T-helper 1 cell (primary cell): ENCODE measurements at places on chromosomes 1 and 21.

GRCh38 chr1:183259924-183260323 lies 73.9 kb downstream of the LAMC2 start:
- no peak for DNase-seq

DNA sequence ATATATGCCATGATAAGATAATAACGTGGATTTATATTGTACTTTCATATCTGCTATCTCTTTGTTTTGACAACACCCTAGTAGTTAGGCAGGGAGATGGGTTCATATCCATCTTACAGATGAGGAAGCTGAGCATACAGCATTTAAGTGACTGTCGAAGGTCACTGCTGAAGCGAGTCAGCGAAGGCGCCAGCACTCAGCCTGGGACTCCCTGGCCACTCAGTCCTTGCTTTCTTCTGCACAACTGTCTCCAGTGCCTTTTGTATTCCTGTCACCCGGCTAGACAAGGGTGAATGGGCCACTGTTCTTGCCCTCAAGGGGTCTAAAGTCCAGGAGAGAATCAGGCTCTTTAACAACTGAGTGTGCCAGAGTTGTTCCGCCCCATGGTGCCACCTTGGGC lies 3.1 kb downstream of the ARHGEF10L start:
- DNase-seq, result no peak

- DNase-seq, result no peak
These were observed 12.3 kb downstream of the PHLDA3 start for GRCh38 chr1:201456499-201457309.

DNA sequence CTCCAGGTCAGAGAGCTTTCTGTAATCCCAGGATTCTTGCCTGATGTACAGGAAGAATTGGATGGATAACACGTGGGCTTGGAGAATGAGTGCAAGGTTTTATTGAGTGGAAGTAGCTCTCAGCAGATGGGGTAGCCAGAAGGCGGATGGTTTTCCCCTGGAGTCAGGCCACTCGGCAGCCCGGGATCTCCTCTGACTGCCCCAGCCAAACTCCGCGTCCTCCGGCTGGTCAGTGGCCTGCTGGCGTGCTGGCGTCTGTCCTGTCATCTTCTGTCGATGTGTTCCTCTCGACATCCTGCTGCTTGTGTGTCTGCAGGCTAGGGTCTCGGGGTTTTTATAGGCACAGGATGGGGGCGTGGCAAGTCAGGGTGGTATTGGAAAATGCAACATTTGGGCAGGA lies 27.4 kb upstream of the GJA9 start:
- no peak for DNase-seq

DNA sequence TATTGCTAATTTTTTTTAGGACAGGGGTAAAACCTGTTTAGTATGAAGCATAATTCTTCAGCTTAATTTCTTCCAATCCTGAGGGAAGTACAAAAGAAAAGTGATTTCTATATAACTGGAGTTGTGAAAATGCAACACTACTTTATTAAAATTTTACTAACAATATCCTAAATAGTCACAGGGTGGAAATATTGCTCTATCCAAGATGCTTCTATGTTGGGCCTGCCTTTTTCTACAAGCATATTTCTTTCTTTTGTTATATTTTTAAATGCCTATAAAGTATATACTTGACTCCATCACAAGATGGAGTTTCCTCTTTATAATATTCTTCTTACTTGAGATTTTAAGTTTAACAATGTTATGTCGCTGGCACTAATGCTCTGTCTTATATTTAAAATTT lies 37.9 kb downstream of the DTL start:
- DNase-seq, result no peak

DNA sequence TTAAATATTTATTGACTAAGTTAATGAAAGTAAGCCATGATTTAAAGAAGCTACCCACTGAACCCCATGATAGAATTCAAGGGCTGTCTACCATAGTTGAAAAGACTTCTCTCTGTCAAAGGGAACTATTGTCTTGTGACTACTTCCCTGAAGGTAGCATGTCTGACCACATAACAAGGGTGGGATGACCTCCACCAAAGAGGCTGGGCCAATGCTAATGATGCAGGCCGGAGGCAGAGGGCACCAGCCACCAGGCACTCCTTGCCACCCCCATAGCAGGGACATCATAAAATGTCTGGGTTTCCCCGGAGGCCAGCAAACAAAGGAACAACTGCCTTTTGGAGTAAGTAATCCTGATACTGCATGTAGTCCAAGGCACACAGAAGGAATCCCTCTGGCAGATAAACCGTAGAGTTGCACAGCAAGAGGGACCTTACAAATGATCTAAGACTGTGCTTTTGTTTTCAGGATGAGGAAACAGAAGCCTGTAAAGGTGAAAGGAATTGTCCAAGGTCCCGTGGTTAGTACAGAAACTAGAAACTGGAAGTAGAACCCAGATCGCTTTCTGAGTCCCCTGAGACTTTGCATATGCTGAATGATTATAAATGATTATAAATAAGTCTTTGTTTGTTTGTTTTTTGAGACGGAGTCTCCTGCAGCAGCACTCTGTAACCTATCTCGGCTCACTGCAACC lies 33.5 kb upstream of the ITPKB start:
- no peak for DNase-seq

DNA sequence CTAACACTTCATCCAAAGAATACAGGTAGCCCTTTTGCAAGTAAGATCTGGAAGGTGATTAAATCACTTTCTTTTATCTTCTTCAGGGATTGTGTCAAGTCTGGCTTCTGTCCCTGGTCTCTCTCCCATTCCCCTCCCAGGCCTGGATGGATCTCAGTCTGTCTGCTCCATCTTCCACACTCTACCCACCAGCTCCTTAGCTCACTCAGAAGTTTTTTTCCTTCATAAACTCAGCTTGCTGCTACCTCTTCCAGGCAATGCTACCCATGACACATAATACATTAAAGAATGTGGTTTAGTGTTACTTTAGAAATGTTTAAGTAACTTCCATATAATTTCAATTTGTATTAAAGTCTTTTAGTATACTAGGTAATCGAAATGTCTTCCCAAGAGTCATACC lies 133.1 kb downstream of the AKT3 start:
- no peak for DNase-seq

- DNase-seq, result no peak
These were observed 23.1 kb downstream of the TP73 start for GRCh38 chr1:3675436-3675835.

GRCh38 chr1:31000301-31000700 lies 65.2 kb downstream of the PUM1 start:
- DNase-seq, result no peak

DNA sequence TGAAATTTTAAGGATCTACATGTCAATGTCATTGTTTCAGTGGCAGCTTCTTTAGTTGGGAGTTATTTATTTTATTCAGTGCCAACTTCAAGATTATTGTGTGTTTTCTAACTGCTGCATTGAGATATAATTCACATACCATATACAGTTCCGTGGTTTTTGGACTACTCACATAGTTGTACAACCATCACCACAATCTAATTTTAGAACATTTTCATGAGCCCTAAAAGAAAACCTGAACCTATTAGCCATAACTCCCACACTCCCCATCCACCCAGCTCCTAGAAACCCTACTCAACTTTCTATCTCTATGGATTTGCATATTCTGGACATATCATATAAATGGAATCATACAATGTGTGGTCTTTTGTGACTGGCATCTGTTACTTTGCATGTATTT lies 220.0 kb downstream of the LRRC40 start:
- no peak for DNase-seq

DNA sequence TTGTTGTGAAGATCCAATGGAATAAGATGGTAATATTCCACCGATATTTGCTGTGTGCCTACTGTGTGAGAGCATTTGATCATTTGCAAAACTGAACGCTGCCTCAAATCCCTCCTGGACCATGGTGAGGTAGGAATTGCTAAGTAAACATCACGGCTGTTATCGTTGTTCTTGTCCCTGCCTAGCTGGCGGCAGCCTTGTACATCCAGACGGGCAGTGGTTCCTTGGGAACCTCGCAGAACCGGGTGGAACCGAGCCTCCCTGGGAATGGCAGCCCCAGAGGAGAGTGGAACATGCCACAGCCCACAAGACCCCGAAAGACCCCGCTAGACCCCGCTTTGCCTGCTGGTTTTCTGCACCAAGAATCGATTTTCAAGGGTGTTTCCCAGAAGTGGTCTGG lies 60.9 kb downstream of the TAS1R2 start:
- DNase-seq, result no peak

DNA sequence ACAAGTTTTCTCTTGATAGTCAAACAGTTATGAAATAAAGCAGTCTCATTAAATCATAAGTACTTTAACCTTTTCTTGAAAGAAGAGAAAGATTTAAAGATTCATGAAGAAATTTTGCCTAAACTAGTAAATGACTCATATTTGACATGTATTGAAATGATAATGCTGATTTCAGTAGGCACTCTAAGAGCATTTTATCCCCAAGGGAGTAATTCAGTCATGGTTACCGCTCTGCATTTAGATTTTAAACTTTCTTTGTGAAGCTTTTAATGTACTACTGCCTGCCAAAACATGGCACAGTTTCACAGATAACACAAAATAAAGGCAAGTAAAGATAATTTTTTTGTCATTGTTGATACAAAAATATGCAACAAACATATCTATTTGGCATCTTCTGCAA lies 6.8 kb downstream of the USH2A start:
- no peak for DNase-seq

- no peak for DNase-seq
These were observed 27.9 kb downstream of the FTCD start for GRCh38 chr21:46127239-46128105.

- DNase-seq, result no peak
These were observed 843 bp upstream of the BCAN start for GRCh38 chr1:156640842-156641706.

- no peak for DNase-seq
These were observed 38.6 kb downstream of the MEF2D start for GRCh38 chr1:156461781-156462647.

- no peak for DNase-seq
These were observed 38.0 kb downstream of the TMEM50B start for GRCh38 chr21:33441489-33442477.

DNA sequence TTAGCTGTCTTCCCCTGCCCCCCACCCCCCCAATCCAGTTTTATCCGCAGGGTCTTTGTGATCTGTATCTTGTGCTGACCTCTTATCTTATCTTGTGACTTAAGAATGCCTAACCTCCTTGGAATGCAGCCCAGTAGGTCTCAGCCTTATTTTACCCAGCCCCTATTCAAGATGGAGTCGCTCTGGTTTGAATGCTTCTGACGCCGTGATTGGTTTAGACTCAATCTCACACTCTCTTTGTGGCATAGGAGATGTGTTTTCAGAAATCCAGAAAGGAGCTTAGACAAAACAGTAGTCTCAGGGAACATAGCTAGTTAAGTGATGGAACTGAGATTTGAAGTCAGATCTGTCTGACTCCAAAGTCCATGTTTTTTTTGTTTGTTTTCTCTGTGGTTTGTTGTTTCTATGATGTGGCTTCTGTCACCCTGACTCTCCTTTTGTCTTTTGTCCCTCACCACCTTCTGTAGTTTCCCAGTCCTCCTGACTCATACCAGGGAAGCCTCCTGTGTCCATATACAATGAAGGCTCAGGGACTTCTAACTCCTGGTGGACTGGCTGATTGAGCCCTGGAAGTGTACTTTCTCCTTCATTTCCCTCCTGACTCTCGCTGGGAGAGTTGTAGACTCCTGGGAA lies 18.1 kb upstream of the USP24 start:
- no peak for DNase-seq

DNA sequence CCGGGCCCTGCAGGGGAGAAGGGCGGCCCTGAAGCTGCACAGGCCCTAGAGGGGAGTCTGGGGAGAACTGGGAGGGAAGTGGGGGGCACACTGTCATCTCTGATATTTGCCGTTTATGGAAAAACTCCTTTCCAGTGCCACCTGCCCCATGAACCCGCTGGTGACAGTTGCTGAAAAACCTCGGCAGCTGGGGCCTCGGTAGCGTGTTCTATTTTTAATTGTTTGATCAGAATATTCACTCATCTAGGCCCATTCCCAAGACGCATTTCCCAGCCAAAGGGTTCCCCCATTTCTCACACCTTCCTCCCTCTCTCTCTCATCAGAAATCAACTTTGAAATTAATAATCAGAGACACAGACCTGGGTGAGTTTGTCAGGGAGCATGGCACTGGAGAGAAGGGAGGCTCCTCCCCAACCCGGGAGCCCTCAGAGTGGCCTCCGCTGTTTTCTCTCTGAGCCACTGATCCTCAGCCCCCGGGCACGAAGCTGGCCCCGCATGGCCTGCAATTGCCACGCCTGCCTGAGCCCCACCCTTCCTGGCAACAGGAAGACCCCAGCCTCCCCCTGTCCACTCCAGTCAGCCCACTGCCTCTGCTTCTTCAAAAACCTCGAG lies 111.1 kb downstream of the CASZ1 start:
- DNase-seq, result no peak

- DNase-seq, result no peak
These were observed 27.5 kb downstream of the HLX start for GRCh38 chr1:220906561-220907334.

DNA sequence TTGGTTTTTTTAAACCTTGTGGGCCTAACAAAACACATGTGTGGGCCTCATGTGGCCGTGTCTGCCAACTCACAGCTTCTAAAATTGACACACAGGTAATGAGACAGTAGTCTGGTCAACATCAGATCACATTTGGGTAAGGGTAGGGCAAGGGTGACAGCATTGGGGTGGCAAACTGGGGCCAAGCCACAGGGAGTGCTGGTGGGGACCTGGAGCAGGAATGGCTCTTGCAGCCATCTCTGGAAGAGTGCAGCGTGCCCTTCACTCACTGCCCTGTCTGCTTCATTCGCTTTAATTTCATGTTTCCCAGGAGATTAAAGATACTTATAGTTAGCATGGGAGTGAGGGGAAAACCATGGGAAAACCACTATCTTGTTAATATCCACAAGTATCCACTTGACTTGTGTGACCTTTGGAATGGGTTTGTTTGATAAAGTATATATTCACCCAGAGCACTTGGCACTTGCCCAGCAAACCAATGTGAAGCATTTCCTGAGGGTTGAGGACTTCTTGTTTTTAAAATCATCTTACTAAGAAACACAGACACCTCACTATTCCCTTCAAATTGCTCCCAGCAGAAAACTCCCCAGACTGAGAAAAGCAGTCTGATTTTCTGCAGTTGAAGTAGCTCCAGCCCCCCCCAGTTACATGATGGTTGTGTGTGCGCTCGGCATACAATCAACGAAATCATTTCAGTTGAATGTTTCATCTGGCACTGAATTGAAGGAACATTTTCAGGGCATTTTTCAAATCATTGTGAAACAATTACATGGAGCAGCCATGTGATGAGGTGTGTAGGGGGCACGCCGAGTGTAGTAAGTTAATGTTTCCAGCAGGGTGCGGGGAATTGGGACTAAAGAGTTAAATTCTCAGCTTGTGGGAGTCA lies 175.7 kb downstream of the VPS13D start:
- DNase-seq, result no peak

- no peak for DNase-seq
These were observed 6.3 kb upstream of the CHI3L2 start for GRCh38 chr1:111221276-111221632.

- no peak for DNase-seq
These were observed 308.8 kb downstream of the AJAP1 start for GRCh38 chr1:4963251-4963650.
